Activated CD8-positive, alpha-beta memory T cell treated with anti-CD3 and anti-CD28 coated beads, Interleukin-2, amount 10 ng/mL, durations not matched to agents 7 days and 5 days (primary cell): ENCODE measurements at places on chromosomes 13 and 19.
A peak's percentile ranks its signal among the peaks of the same experiment; 100 is the strongest.

DNA sequence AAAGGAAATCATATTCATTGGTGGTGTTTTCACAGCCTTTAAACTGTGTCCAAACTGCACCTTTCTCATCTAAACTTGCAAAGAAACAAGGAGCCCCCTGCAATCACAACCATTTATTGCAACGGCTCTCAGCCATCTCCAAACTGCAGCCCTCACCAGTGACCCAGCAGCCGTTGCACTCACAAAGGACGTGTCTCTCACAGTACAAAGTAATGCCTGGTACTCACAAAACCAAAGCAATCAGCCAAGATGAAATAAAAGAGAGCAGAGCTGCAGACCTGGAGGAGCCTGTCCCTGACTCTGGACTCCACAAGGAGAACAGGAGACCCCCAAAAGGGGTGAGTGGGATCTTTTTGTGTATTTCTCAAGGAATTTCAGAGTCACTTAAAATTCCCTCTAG is 20.2 kb upstream of the CEACAM21 start:
- DNase-seq: peak; percentile 50

- no peak for DNase-seq
Observed at GRCh38 chr13:52659340-52659739, 6.7 kb downstream of the SUGT1 start.

DNA sequence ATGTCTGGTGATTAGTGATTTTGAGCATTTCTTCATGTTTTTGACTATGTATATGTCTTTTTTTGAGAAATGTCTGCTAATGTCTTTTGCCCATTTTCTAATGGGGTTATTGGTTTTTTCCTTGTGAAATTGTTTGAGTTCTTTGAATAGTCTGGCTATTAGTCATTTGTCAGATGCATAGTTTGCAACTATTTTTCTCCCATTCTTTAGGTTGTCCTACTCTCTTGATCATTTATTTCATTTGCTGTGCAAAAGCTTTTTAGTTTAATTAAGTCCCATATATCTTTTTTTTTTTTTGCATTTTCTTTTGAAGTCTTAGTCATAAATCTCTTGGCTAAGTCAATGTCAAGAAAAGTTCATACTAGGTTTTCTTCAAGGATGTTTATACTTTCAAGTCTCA is 449.8 kb downstream of the DACH1 start:
- DNase-seq: no peak

GRCh38 chr19:8386990-8387389 is 3.2 kb upstream of the RAB11B start:
- DNase-seq: no peak

DNA sequence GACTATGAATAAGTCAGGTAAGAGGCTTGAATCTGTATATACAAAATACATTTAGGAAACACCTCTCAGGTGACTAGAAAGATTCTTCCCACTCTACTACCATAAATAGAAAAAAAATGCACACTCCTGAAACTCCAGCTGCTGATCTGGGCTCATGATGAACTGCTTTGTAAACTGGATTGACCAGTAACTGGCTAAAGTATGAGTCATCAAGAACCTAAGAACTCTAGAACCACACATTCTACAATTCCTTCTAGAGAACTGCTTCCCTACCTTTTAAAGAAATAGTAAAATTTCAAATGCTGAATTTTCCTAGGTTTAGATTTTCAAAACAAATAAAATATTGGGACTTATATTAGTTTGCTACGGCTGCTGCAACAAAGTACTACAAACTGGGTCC is 55.2 kb downstream of the ELF1 start:
- no peak for DNase-seq

DNA sequence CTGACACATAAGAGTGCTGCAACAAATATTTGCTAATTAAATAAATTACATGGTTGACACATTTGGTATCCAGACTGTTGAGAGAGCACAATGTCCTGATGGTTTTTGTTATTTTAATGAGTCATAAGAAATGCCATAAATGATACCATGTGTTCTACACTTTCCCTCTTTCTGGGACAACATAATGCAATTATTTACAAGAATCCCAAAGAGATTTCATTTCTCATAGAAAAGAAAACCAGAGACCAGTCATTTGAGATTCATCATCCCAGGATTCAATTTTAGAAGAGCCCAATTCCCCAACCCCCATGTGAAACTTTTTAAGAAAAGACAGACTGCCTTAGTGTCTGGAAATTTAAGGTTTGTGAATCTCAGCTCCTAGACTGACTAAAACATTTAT is 399.6 kb downstream of the DCT start:
- no peak for DNase-seq

DNA sequence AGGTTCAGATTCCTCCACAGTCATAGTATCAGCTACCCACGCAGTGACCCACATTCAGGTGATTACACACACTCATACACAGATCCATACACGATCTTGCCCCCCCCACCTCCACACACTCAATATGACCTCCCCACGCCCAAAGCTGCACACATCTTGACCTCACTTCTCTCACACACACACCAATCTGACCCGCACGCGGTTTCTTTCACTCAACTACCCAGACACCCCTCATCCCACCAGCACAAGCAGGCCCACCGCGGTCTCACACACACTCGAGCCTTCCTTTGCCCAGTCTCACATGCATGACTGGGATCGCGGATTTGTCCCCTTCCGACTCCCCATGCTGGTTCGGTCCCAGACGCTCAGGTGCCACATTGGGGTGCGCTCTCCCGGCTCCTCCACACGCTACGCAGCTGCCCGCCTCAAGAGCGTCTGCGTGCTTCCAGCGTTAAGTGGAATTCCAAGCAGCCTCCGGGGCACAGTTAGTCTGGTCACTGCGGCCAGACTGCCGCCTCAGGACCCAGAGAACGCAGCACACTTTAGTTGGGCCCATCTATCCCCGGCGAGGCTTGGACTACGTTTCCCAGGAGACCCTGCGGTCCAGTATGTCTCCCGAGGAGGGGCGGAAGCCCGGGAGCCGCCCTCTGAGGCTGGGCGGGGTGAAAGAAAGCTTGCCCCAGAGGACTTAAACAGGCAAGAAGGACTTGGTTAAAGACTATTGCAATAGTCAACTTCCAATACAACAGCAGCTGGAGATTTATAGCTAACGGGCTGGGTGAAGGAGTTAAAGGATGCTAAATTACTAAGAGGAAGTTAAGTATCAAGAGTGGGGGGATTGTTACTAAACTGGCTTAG is 746 bp upstream of the ZNF345 start:
- peak; percentile 96 for DNase-seq

GRCh38 chr13:53005626-53006025 is 23.0 kb upstream of the OLFM4 start:
- DNase-seq: no peak

DNA sequence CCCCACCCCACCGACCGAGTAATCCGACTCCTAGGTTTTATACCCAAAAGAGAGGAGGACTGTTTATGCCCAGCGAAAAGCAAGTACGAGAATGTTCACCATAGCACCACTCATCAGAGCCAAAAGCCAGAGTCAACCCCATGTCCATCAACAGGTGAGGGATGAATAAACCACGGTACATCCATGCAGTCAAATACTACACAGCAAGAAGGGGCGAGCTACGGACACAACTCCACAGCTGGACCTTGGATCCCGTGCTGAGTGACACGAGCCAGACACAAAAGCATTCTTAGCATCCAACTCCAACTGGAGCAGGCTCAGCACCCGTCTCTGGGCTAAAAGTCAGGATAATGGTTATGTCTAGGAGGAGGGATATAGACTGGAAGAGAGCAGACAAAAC is 12.2 kb upstream of the RABAC1 start:
- DNase-seq: no peak

- peak; percentile 68 for DNase-seq
Observed at GRCh38 chr13:32587011-32587810, 959 bp downstream of the PDS5B start.

DNA sequence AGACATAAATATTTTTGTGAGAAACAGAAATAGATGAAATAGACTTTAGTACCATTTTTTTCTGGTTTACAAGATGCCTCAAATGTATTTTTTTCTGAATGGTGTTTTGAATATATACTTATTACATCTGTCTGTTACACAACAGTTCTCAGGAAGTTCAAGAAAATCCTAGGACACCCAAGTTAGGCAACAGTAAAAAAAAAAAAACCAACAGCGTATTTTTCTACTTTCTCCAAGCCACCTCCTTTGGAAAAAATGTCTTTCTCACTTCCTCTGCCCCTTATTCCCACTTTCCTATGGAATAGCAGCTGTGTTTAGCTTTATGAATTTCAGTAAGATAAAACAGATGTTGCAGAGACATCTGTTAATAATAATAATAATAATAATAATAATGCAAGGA is 489.6 kb upstream of the KLF12 start:
- no peak for DNase-seq

GRCh38 chr19:11322269-11323024 is 17.0 kb downstream of the RAB3D start:
- no peak for DNase-seq

DNA sequence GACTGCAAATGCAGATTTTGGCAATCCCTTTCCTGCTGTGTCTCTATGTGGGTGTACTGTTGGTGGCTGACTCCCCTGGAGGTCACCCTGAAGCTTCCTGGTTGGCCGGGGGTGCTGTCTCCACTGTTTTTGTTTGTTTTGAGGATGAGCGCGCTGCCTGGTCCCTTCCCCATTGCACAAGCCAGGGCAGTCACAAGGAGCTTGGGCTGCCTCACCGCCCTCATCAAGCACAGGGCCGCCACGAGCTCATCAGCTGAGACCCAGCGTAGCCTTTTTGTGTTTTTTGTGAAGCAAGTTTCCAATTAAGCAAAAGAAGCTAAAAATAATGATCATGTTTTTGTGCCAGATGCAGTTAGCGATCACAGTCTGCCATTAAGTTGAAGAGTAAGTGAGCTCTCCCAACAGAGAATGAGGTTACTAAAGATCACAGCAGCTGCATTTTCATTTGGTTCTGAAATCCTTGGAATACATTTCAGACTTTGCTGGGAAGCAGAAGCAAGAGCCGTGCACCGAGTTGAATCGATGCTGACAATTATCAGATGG is 57.8 kb downstream of the GGACT start:
- DNase-seq: no peak

DNA sequence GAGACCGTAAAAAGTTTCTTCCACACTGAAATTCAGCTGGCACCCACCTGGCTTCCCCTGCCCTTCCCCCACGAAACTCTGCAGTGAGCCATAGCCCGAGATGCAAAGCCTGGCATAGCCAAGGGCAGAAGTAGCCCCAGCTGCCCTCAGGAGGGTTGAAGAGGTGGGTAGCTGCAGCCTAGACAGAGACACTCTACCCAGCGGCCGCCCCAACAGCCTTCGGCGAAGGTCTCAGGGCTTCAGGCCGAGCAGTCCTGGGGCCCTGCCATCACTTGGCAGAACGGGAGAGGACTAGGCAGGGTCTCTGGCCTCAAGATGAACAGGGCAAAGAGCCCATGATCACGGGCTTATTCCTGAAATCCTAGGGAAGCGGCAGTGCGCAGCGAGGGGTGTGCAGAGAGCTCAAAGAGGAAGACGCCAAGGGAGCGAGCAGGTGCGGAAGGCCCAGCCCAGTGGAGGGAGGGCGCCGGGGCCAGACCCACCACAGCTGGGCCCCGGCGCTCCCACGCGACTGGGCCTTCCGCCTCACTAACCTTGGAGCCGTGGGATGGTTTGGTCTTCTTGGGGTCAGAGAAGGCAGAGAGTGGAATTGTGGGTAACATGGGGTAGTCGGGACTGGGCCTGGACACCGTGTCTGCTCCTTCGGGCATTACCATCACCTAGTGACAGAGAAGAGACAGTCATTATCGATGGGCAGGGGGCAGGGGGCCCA is 53.2 kb downstream of the MLLT1 start:
- DNase-seq: no peak

DNA sequence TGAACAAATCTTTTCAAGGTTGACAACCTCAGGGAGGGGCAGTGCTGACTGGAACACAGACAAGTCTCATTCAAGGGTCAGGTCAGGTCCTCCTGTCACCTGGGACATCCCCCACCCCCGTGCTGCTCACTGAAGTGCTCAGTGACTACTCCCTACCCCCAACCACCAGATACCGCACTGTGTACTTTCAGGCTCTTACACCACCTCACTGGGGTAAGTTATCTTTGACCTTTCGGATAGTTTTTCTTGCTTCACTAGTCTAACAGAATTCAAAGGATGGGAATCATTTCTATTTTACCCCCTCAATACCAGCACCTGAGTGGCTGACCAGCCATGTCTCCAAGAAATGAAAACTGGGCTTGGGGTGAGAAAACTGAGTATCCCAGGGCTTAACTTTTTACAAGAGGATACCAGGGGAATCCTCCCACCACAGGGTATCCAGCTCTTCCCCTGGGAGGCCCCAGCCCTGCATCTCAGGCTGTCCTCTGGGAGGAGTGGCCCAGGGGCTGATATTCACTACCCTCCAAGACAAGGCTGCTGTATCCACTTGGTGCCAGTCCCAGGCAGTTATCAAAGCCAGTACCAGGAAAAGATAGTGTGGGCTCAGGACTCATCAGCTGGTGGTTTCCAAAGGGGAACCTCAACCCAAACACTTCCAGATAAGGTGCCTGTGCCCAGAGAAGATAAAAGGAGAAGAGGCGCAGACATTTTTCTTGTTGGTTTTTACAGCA is 2.1 kb downstream of the ZNF563 start:
- peak; percentile 53 for DNase-seq

- DNase-seq: no peak
Observed at GRCh38 chr19:13856497-13856896, 20.4 kb upstream of the NANOS3 start.

DNA sequence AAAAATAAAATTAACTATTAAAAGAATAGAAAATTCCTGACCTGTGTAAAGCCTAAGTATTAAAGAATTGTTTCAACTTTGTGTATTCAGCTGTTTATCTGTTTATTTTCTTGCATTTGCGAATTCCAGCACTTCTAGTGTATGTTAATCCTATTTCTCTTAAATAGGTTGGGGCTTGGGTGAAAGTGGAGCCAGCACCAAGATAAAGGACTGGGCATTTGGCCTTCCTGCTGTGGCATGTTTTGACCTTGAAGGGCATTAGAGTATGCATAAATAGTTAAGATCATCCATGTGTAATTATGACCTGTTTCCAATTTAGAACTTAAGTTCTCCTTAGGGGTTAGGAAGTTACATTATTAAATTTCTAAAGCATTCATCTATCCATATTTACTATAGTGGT is 151.3 kb downstream of the NBEA start:
- DNase-seq: no peak

DNA sequence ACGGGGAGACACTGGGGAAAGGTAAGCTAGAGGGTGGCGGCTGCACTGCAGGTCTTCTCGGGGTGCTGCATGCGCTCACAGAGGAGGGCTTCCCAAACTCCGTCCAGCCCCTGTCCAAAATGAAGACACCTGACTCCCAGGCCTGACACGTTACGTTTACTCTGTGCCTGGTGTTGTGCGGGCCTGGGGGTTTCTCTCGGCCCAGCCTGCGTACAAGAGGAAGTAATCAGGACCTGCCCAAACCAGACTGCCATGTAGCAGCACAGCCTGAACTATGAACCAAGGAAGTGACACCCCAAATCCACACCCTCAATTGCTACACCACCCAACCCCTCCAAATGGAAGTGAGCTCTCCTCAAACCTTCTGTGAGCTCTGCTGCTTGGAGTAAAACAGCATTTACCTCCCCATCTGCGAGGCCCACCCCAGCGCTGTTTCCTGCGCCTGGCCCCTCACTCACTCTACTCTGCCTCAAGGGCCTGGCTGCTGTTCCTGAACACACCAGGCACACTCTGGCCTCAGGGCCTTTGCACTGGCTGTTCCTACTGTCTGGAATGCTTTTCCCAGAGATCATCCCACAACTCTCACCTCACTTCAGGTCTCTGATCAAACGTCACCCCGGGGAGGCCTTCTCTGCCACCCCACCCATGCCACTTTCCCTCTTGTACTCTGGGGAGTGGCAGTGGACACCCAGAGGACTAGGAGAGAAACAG is 3.0 kb downstream of the HSPBP1 start:
- peak; percentile 64 for DNase-seq

- no peak for DNase-seq
Observed at GRCh38 chr19:47467914-47468313, 3.8 kb downstream of the SLC8A2 start.

GRCh38 chr13:40440990-40441820 is 225.2 kb downstream of the FOXO1 start:
- DNase-seq: no peak
